ENCODE measurements at places on chromosomes 1 and 21.

- DNase-seq: no peak
Measured at GRCh38 chr1:98420376-98421084, 241.0 kb upstream of the SNX7 start.

DNA sequence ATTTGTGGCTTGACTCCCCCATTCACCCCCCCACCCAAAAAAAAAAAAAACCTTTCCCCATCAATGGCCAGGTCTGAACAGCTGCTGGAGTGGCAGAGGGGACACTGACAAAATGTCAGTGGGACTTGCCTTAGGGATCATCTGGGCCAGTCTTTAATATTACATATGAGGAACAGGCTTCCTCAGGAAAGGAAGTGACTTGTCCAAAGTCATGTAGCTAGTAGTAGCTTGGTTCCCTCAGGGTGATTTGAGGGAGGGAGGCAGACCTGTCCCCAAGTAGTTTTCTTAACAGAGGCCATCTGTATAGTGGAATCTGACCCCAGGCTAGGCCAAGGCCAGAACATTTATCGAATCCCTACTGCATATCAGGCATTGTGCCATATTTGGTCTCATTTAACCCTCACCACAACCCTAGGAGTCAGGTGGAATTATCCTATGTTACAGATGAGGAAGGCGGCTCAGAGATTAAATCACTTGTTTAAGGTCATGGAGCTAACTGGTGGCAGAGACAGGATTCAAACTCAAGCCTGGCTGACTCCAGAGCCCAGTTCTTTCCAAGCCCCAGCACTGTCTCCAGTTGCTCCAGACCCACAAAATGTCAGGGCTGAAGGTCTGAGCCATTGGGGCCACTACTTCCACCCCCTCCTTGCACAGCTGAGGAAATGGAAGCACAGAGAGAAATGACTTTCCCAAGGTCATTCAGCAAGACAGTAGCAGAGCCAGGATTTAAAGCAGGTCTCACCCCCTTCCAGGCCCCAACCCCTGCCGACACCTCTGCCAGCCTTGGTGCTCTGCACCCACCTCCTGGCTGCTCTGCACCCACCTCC is 10.4 kb downstream of the ZBTB7B start:
- DNase-seq: no peak

- DNase-seq: no peak
Measured at GRCh38 chr1:92408825-92409224, 77.9 kb downstream of the GFI1 start.

- DNase-seq: no peak
Measured at GRCh38 chr1:213499444-213499843, 448.4 kb downstream of the RPS6KC1 start.
